Effector memory CD4-positive, alpha-beta T cell (primary cell): ENCODE measurements at places on chromosomes 7 and 10.

DNA sequence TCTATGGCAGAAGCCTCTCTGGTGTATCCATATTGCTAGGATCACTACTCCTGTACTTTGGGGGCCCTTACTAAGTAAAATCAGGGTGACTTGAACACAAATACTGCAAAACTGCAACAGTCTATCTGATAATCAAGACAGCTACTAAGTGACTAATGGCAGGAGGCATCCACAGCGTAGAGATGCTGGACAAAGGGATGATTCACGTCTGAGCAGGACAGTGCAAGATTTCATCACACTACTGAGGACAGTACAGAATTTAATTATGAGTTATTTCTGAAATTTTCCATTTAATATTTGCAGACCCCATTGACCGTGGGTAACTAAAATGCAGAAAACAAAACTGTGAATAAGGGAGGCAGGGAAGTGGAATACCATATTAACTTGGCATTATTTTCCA lies 10.4 kb downstream of the CUL2 start:
- no peak for DNase-seq

DNA sequence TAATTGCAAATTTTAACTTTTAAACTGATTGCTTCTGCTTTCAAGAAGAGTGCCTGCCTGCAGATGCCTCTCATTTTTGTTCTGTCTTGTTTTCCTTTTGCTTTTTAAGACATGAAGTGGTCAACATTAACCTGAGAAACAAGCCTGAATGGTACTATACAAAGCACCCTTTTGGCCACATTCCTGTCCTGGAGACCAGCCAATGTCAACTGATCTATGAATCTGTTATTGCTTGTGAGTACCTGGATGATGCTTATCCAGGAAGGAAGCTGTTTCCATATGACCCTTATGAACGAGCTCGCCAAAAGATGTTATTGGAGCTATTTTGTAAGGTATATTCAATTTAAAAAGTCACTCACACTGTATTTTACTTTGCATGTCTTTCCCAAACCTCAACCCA lies 8.8 kb downstream of the GSTO2 start:
- no peak for DNase-seq

GRCh38 chr7:19026888-19027287 lies 90.5 kb downstream of the TWIST1 start:
- no peak for DNase-seq

DNA sequence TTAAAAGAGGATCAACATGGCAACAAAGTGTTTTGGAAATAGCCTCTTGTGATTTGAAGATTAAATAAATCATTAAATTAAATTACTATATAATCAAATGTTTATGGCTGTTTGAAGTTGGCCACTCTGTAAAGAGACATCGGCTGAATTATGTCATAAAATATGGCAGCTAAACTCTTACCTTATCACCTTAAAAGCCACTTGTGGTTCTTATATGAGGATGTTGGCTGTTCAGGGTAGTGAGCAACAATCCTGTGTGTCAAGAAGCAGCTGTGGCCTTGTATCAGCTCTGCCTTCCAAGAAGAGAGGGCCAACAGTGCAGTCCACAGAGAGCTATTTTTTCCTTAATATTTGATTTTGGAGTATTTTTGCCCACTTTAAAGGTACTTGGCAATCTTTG lies 113.4 kb upstream of the CDK6 start:
- no peak for DNase-seq
